ENCODE measurements at places on chromosomes 7 and 10. TPM values are rescaled to one million over a fixed set of nuclear protein-coding genes. Genes with fewer than 3 reads are reported as not detected.

GRCh38 chr7:2437537-2438148 lies 34.2 kb downstream of the CHST12 start:
- no peak overlapping the region for H3K4me3 ChIP-seq
- H3K27me3 ChIP-seq: no peaks in the 10 kb centered on the region
- DNase-seq: no peak
- H3K27ac ChIP-seq: no peak overlapping the region
- no peaks in the 10 kb centered on the region for H3K36me3 ChIP-seq
- H3K4me1 ChIP-seq: no peaks in the 10 kb centered on the region

DNA sequence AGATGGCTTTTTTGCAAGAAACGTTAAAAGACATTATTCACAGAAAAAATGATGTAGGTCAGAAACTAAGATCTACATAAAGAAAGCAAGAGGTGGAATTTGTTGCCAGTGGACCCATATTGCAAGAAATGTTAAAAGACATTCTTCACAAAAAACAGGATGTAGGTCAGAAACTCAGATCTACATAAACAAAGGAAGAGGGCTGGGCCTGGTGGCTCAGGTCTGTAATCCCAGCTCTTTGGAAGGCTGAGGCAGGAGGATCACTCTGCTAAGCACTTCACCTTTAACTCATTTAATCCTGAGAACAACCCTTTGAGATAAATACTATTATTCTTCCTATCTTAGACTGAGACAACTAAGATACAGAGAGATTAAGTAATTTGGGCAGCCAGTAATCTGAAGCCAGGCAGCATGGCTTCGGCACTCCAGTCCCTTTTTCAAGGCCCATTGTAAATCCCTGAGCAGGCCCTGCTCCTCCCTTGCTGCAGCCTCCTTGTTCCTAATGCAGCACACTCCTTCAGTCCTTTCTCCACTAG lies 11.6 kb downstream of the ZFAND4 start:
- no peak overlapping the region for H3K4me3 ChIP-seq
- H3K36me3 ChIP-seq: no peaks in the 10 kb centered on the region
- H3K27me3 ChIP-seq: no peaks in the 10 kb centered on the region
- no peak overlapping the region for H3K27ac ChIP-seq
- DNase-seq: no peak

DNA sequence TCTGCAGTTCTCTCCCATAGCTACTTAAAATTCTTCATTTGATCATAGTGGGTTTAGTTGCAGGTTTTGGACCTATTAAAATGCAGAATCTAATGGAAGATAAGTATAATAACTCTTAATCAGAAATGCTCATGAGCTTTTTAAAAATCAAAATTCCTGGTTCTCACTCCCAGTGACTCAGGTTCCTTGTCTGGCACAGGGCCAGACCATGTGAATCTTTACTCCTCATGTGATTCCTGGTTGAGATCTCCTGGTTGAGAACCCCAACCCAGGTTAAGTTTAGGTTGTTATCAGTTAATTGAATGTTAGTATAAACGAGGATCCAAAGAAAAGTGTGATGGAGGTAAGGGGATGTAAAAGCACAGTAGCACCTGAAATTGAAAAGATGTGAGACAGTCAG lies 17.5 kb upstream of the TRUB1 start:
- DNase-seq: no peak
- H3K36me3 ChIP-seq: no peaks in the 10 kb centered on the region
- H3K27ac ChIP-seq: no peak overlapping the region
- H3K27me3 ChIP-seq: no peaks in the 10 kb centered on the region
- H3K4me3 ChIP-seq: no peak overlapping the region

NRP1 gene
- 3.2 TPM for total RNA-seq

ITGB8 gene
- not detected for total RNA-seq

MSS51 gene
- total RNA-seq: 4.9 TPM
